Motor neuron (in vitro differentiated cells): ENCODE measurements at places on chromosomes 2 and 18. TPM values are rescaled to one million over a fixed set of nuclear protein-coding genes. Genes with fewer than 3 reads are reported as not detected.

GRCh38 chr18:44727291-44727690 is 46.6 kb downstream of the SETBP1 start:
- no peak for ATAC-seq

DNA sequence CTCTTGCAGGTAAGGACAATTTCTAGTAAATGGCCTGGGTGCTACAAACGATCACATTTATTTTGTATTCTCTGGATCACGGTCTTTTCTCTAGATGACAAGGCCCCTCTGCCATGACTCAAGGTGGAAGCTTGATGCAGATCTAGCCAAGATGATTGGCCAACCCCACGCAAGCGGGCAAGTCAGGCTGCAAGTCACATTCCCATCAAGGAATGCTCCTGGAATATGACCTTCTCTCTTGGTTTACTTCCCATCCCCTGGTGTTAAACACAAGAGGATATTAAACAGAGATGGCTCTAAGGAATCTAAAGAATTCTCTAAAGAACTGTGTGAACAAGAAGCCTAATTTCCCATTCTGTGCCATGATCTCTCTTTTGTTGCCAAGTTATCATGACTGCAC is 97.3 kb upstream of the SERPINE2 start:
- ATAC-seq, result no peak

DNA sequence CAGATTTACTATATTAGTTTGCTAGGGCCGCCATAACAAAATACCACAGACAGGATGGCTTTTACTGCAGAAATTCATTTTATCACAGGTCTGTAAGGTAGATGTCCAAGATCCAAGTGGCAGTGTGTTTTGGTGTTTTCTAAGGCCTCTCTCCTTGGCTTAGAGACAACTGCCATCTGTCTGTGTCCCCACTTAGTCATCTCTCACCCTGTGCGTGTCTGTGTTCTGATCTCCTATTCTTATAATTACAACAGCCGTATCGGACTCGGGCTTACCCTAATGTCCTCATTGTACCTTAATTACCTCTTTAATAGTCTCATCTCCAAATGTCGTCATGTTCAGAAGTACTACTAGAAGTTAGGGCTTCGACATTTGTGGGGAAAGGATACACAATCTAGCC is 362.3 kb upstream of the CDH19 start:
- ATAC-seq, result no peak

DNA sequence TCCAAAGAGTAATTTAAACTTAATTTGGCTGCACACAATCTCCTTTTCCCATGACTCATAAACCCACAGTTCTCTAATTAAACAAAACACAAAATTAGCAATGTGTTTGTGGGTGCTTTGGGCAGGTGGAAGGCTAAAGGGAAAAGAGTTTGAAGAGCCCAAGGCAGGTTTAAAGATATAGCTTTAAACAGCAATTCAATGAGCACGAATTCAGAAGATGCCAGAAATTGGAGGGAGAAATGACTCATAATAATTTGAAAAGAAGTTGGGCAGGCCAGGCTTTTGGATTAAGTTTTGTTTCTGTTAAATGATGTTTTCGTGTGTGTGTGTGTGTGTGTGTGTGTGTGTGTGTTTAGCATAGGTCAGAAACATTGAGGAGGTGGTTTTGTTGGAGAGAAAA is 594.8 kb upstream of the ZEB2 start:
- no peak for ATAC-seq

CHST9 gene
- 0.19 and 0.22 TPM in 2 replicates for total RNA-seq

DNA sequence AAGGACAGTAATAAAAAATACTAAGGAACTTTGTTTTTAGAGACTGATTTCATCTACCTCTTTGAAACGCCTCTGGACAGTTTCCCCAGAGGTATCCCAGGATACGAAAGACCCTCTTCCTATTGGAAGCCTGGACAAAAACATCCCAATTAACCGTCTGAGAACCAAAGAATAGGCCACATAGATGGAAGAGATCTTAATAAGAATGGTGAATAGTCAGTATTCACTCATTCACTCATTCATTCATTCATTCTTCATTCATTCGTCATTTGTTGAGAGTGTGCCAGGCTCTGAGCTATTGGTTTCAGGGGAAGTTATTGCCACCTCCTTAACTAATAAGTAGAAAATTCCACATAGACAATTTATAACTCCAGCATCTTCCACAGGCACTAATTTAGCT is 73.2 kb upstream of the SP5 start:
- no peak for ATAC-seq

LOXHD1 gene
- 0.05 and 0.66 TPM in 2 replicates for total RNA-seq

EPB41L3 gene
- 2.2 and 2.6 TPM in 2 replicates for total RNA-seq
